ENCODE measurements at places on chromosomes 11 and 22. TPM values are rescaled to one million over a fixed set of nuclear protein-coding genes. Genes with fewer than 3 reads are reported as not detected.

GRCh38 chr11:68911731-68912130 lies 8.0 kb downstream of the IGHMBP2 start:
- H3K36me3 ChIP-seq: peaks cover 19% of the 10 kb centered on the region
- no peak for DNase-seq
- no peaks in the 10 kb centered on the region for H3K4me1 ChIP-seq
- H3K4me3 ChIP-seq: no peak overlapping the region
- H3K27ac ChIP-seq: no peak overlapping the region

DMC1 gene
- total RNA-seq: 3.0 TPM

GRCh38 chr11:66317723-66318599 lies 1.1 kb upstream of the CD248 start:
- DNase-seq: peak; percentile 46
- H3K27ac ChIP-seq: peak overlapping the region; percentile 57
- no peaks in the 10 kb centered on the region for H3K27me3 ChIP-seq
- H3K4me1 ChIP-seq: peaks cover 4% of the 10 kb centered on the region
- no peak overlapping the region for H3K4me3 ChIP-seq

DNA sequence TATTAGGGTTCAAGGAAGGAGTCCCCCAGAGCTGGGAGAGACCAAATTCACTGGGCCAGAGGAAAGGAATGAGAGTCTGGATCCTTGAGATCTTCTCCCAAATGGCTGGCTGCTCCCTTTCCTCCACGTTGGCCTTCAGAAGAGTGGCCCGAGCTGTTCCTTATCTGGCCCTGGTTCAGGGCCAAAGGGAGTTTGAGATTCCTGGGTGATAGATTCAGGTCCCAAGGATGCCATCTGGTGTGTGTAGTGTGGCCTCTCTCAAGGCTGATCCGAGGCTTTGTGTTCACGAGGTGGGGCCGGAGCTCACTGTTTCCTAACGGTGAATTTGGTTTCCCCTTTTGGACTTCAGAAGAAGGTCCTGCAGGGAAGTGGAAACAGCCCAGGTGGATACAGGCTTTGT lies 17.4 kb upstream of the ABCC8 start:
- no peak overlapping the region for H3K27ac ChIP-seq
- no peak overlapping the region for H3K4me3 ChIP-seq
- no peaks in the 10 kb centered on the region for H3K27me3 ChIP-seq

GRCh38 chr11:65744026-65744698 lies 23.6 kb upstream of the RNASEH2C start:
- peak; percentile 68 for DNase-seq
- no peak overlapping the region for H3K27ac ChIP-seq
- H3K27me3 ChIP-seq: no peaks in the 10 kb centered on the region
- no peaks in the 10 kb centered on the region for H3K36me3 ChIP-seq
- H3K4me1 ChIP-seq: no peaks in the 10 kb centered on the region

DNA sequence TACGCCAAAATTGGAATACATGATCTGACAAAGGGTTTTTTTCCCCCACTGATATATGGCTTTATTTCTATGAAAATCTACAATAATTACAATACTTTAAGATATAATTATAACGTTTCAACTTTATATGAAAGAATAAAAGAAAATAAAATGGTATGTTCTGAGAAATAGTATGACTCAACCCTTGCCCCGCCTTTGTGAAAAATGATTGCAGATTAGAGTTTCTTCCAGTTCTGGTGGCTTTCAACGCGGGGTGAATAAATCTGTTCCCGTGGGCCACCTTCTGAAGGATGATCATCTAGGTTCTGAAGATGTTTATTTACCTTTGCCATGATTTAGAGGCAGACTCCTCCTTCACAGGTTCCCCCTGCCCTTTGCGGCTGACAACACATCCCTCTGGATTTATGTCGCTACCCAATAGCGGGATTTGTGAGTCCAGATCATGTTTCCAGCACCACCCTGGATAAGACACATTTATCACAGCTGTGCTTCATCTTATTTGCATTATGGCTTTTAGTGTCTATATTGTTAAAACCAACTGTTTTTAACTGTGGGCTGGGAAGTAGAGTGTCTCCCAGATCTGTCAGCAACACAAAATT lies 607.0 kb upstream of the KIRREL3 start:
- no peak for DNase-seq
- no peak overlapping the region for H3K27ac ChIP-seq
- H3K36me3 ChIP-seq: no peaks in the 10 kb centered on the region
- H3K4me3 ChIP-seq: no peak overlapping the region
- H3K4me1 ChIP-seq: no peaks in the 10 kb centered on the region

- no peaks in the 10 kb centered on the region for H3K4me1 ChIP-seq
- H3K4me3 ChIP-seq: no peak overlapping the region
- DNase-seq: no peak
- H3K36me3 ChIP-seq: no peaks in the 10 kb centered on the region
- no peaks in the 10 kb centered on the region for H3K27me3 ChIP-seq
These were observed 184.6 kb upstream of the CARD18 start for GRCh38 chr11:105324156-105324555.

DNA sequence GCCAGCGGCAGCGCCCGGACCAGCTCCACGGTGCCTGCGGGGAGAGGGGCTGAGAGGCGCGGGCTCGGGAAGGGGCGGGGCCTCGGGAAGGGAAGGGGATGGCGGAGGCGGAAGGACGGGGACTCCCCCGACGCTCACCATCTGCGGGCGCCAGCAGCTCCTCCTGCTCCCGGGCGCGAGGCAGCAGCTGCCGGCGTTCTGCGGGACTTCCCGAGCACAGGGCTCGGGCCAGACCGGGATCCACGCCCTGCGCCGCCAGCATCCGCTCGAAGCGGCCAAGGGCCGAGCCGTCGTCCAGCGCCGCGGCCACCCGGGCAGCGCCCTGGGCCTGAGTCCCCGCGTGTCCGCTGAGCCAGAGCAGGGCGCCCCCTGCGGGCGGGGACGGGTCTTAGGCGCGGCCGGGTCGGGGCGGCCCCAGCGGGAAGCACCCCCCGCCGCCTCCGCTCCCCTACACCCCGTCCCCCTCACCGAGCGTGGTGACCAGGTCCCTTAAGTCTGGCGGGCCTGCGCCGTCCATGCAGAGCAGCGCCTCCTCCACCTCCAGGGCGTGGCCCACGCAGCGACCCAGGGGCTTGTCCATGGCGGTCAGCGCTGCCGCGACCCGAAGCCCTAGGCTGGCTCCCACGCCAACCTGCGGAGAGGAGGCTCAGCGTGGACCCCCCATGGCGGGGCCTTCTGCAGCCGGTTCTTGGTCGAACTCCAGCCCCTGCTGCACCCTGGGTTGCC lies 873 bp upstream of the SCO2 start:
- peak; percentile 86 for DNase-seq
- peak overlapping the region; percentile 85 for H3K4me3 ChIP-seq
- H3K27ac ChIP-seq: peak overlapping the region; percentile 100
- no peaks in the 10 kb centered on the region for H3K27me3 ChIP-seq

NEFH gene
- total RNA-seq: 0.42 TPM

DNA sequence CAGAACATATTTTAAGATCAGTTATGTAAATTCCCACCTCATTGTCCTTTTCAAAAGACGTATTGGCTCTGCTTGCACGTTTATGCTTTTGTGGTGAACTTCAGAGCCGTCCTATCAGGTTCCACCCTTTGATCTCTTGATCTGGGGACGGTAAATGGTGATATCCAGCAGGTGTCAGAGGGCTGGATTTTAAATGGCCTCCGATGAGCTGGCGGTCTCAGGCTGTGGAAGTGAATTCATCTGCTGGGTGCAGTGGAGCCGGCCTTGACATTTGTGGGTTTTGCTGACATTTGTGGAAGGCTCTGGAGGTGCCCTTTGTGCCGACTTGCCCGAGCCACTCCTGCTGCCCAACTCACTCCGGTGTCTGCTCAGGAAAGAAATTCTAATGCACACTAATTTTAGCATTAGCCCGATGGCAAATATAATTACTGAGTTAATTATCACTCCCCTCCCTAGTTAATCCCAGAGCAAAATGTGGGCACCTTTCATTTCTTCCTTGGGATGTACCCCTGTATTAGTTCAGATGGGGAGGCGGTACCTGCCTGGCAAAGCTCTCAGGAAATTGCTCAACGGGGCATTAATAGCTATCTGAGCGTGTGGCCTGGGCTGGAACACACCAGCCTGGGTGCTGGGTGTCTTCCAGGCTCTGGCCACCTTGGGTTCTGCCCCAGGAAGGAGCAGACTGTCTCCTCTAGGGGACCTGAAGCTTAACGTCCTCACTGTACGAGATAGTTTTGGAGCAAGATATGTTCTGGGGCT lies 9.1 kb downstream of the LRP5 start:
- no peak overlapping the region for H3K4me3 ChIP-seq
- H3K4me1 ChIP-seq: peaks cover 13% of the 10 kb centered on the region

DNA sequence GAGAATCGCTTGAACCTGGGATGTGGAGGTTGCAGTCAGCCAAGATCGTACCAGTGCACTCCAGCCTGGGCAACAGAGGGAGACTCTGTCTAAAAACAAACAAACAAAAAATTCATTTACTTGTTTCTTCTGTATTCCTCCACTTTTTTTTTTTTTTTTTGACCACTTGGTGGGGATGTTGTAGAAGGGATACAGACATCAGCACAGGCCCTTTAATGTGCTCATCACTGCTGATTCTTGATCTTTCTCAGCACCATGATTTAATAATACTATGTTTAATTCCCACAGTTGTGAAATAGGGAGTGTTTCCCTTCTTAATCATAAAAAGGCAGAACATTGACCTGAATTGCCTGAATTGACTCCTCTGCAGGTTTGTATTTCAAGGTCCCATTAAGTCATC lies 4.5 kb downstream of the TTC9C start:
- H3K36me3 ChIP-seq: no peaks in the 10 kb centered on the region
- no peak overlapping the region for H3K27ac ChIP-seq
- H3K27me3 ChIP-seq: no peaks in the 10 kb centered on the region
- DNase-seq: no peak
- peaks cover 13% of the 10 kb centered on the region for H3K4me1 ChIP-seq
- H3K4me3 ChIP-seq: no peak overlapping the region

GRCh38 chr11:116702772-116703385 lies 69.9 kb downstream of the BUD13 start:
- H3K36me3 ChIP-seq: no peaks in the 10 kb centered on the region
- no peak overlapping the region for H3K4me3 ChIP-seq
- no peaks in the 10 kb centered on the region for H3K4me1 ChIP-seq
- H3K27me3 ChIP-seq: no peaks in the 10 kb centered on the region
- DNase-seq: no peak

DNA sequence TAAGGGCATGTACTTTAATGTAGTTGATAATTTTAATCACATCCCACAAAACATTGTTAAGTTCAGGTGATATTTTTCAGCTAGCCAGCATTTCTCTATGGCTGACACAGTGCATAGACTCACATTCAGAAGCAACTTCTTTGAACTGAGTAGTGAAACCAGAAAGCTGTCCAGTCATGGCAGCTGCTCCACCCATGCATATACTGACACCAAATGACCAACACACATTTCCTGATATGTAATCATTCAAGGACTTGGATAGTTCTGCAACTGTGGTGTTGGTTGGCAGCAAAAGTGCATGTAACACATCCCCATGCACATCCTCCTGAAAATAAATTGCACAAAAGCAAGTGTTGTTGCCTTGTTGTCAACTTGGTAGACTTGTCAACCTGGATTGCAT lies 39.7 kb downstream of the CALCA start:
- no peak for DNase-seq
- H3K4me1 ChIP-seq: no peaks in the 10 kb centered on the region
- H3K4me3 ChIP-seq: no peak overlapping the region
- H3K36me3 ChIP-seq: no peaks in the 10 kb centered on the region
- H3K27me3 ChIP-seq: no peaks in the 10 kb centered on the region
- no peak overlapping the region for H3K27ac ChIP-seq

GRCh38 chr11:58466293-58466692 lies 24.3 kb upstream of the OR5B12 start:
- H3K4me1 ChIP-seq: no peaks in the 10 kb centered on the region
- H3K4me3 ChIP-seq: no peak overlapping the region
- no peak overlapping the region for H3K27ac ChIP-seq

DNA sequence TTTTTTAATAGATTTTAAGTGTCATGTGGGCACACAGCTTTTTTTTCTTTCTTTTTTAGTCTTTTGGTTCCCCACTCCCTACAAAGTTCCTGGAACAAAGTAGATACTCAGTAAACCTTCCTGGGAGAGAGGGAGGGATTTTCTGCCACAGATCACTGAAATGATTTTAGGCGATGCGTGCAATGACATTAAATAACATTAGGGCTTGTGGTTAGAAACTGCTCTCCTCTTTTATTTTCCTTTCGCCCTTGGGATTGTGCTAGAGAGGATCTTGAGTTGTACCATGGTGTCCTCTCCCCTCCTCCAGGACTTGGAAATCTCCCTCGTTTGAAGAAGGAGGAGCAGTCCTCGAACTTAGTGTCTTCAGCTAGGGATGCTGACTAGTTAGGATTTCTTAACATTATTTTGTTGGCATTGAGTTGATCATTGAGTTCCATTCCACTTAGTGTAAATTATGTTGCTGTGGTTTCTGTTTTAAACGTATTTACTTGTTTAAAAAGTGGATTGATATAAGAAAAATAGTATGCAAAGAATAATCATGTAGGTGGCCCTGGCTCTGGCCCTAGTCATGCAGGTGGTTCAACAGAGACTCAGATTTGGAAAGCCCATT lies 88.4 kb downstream of the TRAF6 start:
- no peaks in the 10 kb centered on the region for H3K4me1 ChIP-seq
- no peaks in the 10 kb centered on the region for H3K27me3 ChIP-seq
- H3K36me3 ChIP-seq: peaks cover 9% of the 10 kb centered on the region
- H3K27ac ChIP-seq: no peak overlapping the region
- H3K4me3 ChIP-seq: no peak overlapping the region

ARHGAP20 gene
- 1.3 TPM for total RNA-seq

GRCh38 chr11:69651834-69652620 lies 11.1 kb downstream of the CCND1 start:
- H3K4me3 ChIP-seq: no peak overlapping the region
- H3K27ac ChIP-seq: no peak overlapping the region
- no peaks in the 10 kb centered on the region for H3K27me3 ChIP-seq
- no peaks in the 10 kb centered on the region for H3K4me1 ChIP-seq

KLHL35 gene
- 0.67 TPM for total RNA-seq

GRCh38 chr11:17489751-17490150 lies 13.1 kb upstream of the ABCC8 start:
- no peaks in the 10 kb centered on the region for H3K27me3 ChIP-seq
- no peaks in the 10 kb centered on the region for H3K4me1 ChIP-seq
- H3K36me3 ChIP-seq: no peaks in the 10 kb centered on the region

CADM1 gene
- total RNA-seq: 6.4 TPM

MRGPRX4 gene
- total RNA-seq: not detected

TMEM132A gene
- 20.7 TPM for total RNA-seq

DNA sequence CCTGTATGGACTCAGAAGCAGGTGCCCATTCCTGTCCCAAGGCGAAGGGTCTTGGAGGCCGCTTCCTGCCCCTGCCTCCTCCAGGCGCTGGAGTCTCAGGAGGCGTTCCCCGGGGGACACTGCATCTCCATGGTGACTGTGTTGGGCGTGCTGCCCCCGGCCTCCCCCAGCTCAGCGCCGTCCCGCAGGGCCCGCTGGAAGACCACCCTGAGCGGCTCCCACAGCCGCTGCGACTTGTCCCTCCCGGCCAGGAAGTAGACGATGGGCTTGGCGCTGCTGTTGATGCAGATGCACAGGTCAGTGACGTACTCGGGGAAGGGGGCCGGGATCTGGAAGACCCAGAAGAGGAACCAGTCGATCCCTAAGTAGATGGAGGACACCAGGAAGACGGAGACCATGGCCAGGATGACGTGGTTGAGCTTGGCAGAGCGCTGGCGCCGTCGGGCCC lies 7.8 kb downstream of the MRGPRF start:
- H3K36me3 ChIP-seq: no peaks in the 10 kb centered on the region
- no peaks in the 10 kb centered on the region for H3K27me3 ChIP-seq
- peaks cover 3% of the 10 kb centered on the region for H3K4me1 ChIP-seq
- H3K27ac ChIP-seq: no peak overlapping the region

CARD10 gene
- 59.3 TPM for total RNA-seq
